Tongue (tissue), 3 donors: ENCODE measurements at places on chromosomes 4 and X.

DNA sequence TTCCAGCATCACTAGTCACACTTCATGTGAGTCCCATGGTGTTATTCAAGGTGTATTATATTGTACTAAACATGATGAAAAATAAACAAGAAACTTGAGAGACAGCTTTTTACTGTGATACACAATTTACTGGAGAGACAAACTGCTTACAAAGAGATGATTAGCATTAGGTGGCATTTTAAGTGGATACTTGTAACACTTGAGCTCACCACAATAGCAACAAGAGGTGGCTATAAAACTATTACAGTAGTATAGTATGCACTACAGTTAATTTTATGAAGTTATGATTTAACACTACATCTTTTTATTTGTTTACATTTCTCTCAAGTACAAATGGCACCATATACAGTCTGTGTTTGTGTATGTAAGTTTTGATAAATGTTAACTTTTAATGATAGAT is 246.6 kb downstream of the PARM1 start:
- DNase-seq, result no peak

DNA sequence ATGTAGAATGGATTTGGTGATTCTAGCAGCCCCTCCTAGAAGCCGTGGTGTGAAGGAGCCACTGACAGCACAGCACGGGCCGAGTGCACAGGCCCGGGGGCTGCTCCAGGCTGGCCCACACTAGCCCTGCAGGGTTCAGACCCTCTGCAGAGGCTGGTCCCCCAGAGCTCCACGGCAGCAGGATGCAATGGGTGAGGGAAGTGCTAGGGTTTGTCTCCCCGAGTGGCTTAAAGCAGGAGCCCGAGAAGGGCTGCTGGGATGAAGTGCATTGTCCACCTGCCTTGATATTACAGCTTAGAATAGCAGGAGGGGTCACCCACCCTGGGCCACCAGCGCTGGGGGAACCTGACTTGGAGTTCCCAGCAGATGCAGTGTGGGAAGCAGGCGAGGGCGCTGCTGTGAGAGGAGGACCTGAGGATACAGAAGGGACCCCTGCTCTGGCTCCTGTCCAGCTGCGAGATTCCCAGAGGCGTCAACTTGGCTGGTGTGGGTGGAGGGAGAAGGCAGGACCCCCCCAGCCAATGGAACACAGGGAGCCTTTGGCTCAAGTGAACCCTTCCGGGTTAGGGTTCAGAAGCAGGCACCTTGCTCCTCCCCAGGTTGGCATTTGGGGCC is 30.0 kb downstream of the WDR1 start:
- DNase-seq, result no peak

DNA sequence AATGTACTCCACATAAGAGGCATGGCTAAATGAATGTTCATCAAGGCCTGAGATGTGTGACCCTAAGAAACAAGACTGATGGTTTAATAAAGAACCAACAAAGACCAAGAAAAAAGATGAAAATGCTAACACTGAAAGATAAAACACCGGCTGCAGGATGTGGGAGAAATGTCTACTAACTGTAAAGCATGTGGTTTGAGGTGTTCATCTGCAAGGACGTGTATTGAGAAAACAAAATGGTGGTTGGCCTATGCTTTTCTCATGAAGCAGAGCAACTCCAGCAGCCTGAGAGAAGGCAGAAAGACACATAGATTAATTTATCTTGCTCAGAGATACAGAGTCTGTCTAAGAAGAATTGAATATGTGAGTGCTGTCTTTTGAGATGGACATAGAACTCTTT is 109.3 kb downstream of the KDR start:
- no peak for DNase-seq

DNA sequence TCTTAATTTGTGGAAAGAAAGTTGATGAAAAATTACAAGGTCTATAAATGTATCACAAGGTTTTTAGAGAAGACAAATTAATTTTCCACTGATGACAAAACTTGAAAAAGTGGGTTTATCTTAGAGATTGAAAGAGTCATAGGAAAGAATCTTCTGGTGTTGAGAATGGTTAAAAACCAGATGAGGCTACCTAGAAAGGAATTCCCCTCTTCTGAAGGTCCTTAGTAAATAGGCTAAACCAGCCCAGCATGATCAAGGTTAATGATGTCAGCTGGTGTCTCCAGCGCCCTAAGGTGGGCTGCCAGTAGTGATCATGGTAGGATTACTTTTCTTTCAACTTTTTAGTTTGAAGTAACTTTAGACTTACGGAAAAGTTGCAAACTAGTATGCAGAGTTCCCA is 71.8 kb upstream of the PGRMC2 start:
- DNase-seq, result no peak

- no peak for DNase-seq
These were observed 35.0 kb downstream of the NPY5R start for GRCh38 chr4:163378661-163379060.

GRCh38 chr4:173259310-173259709 is 74.8 kb downstream of the HMGB2 start:
- no peak for DNase-seq

DNA sequence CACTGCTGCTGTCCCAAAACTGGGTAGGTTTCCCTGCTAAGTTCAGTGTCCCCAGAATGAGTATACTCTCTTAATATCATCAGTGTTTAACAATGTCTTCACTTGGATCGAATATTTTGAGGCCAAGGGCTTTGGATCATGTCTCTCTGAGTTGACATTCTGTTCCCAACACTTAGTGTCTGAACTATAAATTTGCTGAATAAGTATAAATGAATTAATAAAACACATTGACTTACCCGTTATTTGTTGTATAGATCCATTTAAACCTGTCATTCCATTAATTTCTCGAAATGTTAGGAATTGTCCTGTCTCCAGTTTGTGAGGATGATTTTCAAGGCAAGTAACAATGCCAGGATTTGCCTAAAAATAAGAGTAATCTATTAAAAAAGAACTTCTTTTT is 32.6 kb downstream of the UBA6 start:
- no peak for DNase-seq

GRCh38 chrX:129984111-129984958 is 1.9 kb downstream of the BCORL1 start:
- peak; percentile 43 for DNase-seq

DNA sequence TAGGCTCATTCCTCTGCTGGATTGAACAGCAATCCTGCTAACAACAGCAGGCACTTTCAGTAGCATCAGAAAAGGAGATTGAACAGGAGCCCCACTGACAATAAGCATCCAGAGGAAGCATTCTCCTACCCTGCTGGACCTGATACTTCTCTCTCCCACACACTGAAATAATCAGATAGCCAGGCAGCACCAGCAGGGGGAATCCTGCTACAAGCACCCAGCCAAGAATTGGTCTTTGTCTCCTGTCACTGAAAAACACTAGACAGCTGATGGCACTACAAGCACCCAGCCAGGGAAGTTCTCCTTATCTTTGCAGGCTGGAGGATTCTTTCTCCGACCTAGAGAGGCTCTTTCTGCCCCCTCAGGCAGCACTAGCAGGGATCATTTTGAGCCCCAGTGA is 444.3 kb upstream of the GRIA3 start:
- no peak for DNase-seq

- no peak for DNase-seq
These were observed 14.6 kb downstream of the DGKQ start for GRCh38 chr4:958696-959337.

DNA sequence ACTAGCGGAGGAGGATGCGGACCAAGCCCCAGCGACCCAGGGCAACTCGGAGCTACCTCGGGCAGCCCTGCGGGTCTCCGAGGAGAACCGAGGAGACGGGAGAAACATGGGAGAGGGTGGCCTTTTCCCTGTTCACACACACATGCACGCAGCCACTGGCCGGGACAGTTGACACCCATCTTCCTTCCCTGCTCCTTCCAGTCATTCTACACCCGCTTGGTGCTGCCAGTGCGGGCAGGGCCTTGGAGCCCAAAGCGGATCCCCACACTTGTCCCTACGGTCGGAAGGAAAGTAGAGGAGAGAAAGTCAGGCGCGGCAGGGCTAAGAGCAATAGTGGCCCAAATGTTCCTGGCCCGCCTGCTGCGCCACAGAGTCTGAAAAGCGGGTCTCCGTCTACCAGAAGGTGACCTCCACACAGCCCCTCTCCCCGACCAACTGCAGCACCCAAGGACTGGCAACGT is 1.1 kb upstream of the PPP3CA start:
- DNase-seq, result no peak

DNA sequence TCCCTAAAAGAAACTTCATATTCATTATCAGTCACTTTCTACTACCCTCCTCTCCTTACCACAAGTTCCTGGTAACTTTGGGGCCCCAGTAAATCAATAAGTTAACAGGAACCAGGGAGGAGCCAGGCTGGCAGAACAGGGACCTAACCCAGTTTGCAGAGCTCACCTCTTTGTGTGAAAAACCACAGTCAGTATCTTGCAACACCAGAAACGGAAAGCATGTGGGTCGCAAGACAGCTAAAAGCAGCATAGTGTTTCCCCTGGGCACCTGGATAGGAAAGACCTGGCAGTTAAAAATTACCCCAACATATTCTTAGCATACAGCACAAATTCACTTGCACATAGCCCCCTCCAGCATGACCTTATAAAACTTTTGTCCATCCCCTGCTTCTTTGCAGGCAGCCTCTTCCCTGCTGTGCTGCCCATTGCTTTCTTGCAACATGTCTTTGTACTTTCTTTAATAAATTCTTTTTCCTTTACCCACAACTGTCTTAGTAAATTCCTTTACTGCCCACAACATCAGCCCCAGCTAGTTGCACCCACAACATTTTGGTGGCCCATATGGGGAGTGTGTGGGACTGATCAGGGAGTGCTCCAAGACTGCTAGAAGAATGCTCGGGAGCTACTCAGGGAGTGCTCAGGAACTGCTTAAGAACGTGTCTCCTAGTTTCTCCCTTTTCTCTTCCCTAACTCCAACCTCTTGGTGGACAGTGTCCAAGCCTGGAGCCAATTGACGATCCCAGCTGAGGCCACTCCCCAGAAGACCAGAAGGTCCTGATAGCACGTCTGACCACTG is 83.4 kb downstream of the MSN start:
- DNase-seq, result no peak

- peak; percentile 54 for DNase-seq
These were observed 54.9 kb downstream of the LINC00632 start for GRCh38 chrX:140764401-140764919.

DNA sequence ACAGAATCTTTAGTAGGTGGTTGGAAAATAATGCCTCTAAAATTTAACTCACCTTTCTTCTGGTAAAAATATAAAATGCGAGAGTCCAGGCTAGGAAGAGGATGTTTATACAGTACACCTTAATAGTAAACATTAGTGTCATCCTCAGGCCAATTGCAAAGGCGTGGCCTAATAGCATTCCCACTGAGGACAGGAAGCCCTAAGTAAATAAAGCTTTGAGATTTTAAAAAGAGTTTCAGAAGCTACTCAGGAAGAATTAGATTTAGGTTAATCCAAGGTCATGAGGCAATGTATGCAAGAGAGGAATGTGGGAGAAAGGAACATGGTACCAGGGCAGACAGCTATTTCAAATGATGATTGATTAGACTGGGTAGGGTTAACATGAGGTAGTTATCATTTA is 49.5 kb downstream of the RPGR start:
- DNase-seq, result no peak

GRCh38 chr4:83082777-83083176 is 31.8 kb downstream of the PLAC8 start:
- no peak for DNase-seq

DNA sequence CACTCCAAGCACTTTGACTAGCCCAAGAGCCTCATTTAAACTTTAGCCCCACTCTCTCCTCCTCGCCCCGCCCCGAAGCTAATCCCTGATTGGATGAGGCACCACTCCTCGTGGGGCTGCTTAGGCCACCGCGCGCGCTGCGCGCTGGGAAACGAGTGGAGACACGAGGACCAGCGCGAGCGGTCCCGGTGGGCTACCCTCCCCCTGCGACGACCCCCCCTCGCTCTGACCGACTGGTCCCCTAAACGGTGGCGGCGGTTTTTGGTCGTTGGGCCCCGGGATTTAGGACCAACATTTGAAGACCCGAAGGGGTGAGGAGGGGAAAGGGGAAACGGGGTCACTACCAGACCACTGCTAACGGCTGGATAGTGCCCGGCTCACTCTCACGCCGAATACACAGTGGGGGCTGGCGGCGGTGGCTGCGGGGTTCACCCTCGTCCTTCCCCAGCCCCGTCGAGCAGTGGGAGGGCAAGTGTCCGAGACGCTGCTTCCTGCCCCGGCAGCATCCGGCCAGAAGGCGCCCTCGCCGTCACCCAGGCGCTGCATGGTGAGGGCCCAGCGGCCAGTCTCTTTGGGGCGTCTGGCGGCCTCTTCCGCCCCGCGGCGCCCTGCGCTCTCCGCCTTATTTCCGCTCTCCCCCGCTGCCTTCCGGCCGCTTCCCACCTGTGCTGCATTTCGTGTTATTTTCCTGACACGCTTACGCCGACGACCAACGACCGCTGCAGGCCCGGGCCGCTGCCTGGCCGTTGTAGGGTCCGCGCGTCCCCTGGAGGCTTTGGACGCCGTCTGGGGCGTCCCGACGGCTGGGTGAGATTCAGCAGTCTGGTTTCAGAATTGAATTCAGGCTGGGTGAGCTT is at the start of gene RBM46:
RBM46 (plus strand) TSS at position 147 of the 857 bp plus-strand sequence. CDS start 15,481 bp downstream, outside the sequence.
- DNase-seq, result no peak

GRCh38 chrX:154349979-154350378 is 24.5 kb downstream of the FLNA start:
- DNase-seq, result no peak

- no peak for DNase-seq
These were observed 2399.8 kb upstream of the TENM3 start for GRCh38 chr4:179843370-179843769.
